Left ventricle myocardium inferior (tissue), 1 donor: ENCODE measurements at places on chromosomes 4 and X. TPM values are rescaled to one million over a fixed set of nuclear protein-coding genes. Genes with fewer than 3 reads are reported as not detected.
A peak's percentile ranks its signal among the peaks of the same experiment; 100 is the strongest.

DNA sequence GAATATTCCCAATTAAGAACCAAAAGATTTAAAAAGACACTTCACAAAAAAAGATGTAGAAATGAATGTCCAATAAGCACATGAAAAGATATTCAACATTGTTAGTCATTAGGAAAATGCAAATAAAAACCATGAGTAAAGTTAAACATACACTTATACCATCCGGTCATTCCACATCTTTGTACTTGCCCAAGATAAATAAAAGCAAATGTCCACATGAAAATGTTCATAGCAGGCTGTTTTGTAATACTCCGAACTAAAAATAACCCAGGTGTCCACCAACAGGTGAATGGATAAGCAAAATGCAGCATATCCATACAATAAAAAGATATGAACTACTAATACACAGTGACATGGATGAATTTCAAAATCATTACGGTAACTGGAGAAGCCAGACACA lies 28.6 kb upstream of the ZCCHC4 start:
- H3K4me3 ChIP-seq: no peak overlapping the region
- H3K27ac ChIP-seq: no peak overlapping the region
- no peaks in the 10 kb centered on the region for H3K27me3 ChIP-seq
- peaks cover 9% of the 10 kb centered on the region for H3K36me3 ChIP-seq

DNA sequence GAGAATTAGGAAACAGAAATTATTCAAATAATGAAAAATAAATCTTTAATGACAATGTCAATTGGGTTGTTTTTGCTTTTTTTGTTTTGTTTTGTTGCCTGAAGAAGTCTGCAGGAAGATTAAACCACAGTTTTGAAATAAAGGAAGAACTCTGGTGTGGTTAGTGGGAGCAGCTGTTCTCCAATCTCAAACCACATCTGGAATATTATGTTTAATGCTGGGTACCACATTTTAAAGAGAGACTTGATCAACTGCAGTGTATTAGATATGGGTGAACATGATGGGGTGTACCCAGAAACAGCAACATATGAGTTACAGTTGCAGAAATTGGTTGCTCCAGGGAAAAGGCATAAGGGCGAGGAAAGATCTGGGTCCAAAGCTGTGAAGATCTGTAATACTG lies 171.2 kb upstream of the RPL34 start:
- DNase-seq: no peak
- no peaks in the 10 kb centered on the region for H3K4me1 ChIP-seq
- H3K27ac ChIP-seq: no peak overlapping the region
- peaks cover 12% of the 10 kb centered on the region for H3K27me3 ChIP-seq

- DNase-seq: no peak
- no peaks in the 10 kb centered on the region for H3K27me3 ChIP-seq
- no peak overlapping the region for H3K27ac ChIP-seq
- H3K4me1 ChIP-seq: no peaks in the 10 kb centered on the region
These were observed 1594.7 kb downstream of the TECRL start for GRCh38 chr4:62814510-62815047.

DNA sequence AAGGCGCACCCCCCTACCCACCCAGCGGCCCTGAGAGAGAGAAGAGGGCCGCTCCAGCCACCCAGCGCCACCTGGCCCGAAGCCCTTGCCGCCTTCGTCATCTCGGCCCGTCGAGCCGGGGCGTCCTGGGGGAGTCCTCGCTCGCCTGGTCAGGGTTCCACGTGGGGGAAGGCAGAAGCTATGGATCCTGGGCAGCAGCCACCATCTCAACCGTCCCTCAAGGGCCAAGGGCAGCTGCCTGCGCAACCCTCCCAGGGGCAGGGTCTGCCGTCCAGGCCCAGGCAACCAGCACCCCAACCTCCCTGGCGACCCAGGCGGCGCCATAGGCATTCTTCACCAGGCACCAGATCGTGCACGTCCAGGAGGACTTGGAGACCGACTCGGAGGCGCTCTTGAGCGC lies 51.5 kb upstream of the IL13RA2 start:
- H3K27ac ChIP-seq: peak overlapping the region; percentile 67
- no peak overlapping the region for H3K4me3 ChIP-seq
- DNase-seq: peak; percentile 8
- H3K36me3 ChIP-seq: no peaks in the 10 kb centered on the region

DNA sequence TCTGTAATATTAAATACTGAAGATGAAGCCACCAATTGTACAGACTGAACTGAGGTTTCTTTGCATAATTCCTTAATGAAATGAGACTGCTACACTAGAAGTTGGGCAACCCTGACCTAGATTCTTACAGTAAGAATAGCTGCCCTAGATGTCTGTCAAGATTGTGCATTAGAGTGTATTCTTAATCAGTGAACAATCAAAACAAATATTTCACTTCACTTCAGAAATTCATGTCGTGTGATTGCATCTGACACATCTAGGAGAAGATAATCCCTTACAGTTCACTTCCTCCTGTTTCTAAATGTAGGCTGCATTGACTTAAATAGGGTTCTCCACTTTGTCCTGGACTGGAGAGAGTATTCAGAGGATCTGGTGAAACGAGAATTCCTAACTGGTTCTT lies 283.1 kb downstream of the HNRNPD start:
- DNase-seq: no peak
- H3K27me3 ChIP-seq: no peaks in the 10 kb centered on the region
- H3K27ac ChIP-seq: no peak overlapping the region
- H3K4me3 ChIP-seq: no peak overlapping the region
- H3K4me1 ChIP-seq: no peaks in the 10 kb centered on the region
- no peaks in the 10 kb centered on the region for H3K36me3 ChIP-seq

- no peak overlapping the region for H3K27ac ChIP-seq
- H3K36me3 ChIP-seq: no peaks in the 10 kb centered on the region
- no peaks in the 10 kb centered on the region for H3K27me3 ChIP-seq
- H3K4me3 ChIP-seq: no peak overlapping the region
- H3K4me1 ChIP-seq: no peaks in the 10 kb centered on the region
- DNase-seq: no peak
These were observed 323.0 kb downstream of the HS3ST1 start for GRCh38 chr4:11105715-11106114.

DNA sequence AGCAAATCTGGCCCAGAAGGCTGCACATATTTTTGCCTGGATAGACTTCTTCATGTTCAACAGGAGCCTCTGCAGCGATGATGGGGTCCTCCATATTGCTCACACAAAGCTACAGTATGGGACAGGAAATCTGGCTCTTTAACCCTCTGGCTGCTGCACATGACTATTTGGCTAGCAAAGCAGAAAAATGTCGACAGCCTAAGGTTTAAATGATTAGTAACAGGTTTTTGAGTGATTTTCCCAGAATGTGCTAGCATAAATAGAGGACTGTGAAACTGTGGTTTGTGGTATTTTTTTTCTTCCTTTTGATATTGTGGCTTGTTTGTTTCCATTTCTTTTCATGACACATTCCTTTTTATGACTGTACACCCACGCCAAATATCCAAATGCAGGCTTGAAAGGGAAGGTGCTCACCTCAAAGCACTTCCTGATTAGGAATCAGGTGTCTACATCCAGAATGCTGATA lies 120.2 kb upstream of the GK2 start:
- no peaks in the 10 kb centered on the region for H3K27me3 ChIP-seq
- H3K4me3 ChIP-seq: no peak overlapping the region
- no peak overlapping the region for H3K27ac ChIP-seq
- no peaks in the 10 kb centered on the region for H3K36me3 ChIP-seq
- no peaks in the 10 kb centered on the region for H3K4me1 ChIP-seq

DNA sequence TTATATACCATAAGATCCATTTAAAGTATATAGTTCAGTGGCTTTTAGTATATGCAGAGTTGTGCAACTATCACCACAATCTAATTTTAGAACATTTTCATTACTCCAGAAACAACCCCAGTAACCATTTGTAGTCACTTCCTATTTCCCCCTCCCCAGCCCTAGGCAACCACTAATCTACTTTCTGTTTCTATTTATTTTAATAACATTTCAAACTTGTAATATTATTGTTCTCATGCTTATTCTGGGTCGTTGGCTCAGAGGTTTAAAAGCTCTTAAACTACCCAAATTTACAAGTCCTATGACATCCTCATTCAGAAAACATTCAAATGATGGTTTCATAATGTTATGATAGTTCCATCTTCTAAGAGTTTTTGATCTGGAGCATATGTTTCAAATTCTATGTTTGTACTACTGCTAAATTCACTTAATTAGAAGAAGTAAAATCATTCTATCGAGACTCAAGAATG lies 18.4 kb downstream of the XIAP start:
- H3K27me3 ChIP-seq: no peaks in the 10 kb centered on the region
- DNase-seq: no peak
- peak overlapping the region; percentile 48 for H3K27ac ChIP-seq
- no peak overlapping the region for H3K4me3 ChIP-seq
- H3K36me3 ChIP-seq: no peaks in the 10 kb centered on the region
- peaks cover 39% of the 10 kb centered on the region for H3K4me1 ChIP-seq

GRCh38 chrX:37646254-37646653 lies 39.3 kb upstream of the XK start:
- no peaks in the 10 kb centered on the region for H3K4me1 ChIP-seq
- no peaks in the 10 kb centered on the region for H3K27me3 ChIP-seq
- DNase-seq: no peak
- H3K36me3 ChIP-seq: no peaks in the 10 kb centered on the region

DNA sequence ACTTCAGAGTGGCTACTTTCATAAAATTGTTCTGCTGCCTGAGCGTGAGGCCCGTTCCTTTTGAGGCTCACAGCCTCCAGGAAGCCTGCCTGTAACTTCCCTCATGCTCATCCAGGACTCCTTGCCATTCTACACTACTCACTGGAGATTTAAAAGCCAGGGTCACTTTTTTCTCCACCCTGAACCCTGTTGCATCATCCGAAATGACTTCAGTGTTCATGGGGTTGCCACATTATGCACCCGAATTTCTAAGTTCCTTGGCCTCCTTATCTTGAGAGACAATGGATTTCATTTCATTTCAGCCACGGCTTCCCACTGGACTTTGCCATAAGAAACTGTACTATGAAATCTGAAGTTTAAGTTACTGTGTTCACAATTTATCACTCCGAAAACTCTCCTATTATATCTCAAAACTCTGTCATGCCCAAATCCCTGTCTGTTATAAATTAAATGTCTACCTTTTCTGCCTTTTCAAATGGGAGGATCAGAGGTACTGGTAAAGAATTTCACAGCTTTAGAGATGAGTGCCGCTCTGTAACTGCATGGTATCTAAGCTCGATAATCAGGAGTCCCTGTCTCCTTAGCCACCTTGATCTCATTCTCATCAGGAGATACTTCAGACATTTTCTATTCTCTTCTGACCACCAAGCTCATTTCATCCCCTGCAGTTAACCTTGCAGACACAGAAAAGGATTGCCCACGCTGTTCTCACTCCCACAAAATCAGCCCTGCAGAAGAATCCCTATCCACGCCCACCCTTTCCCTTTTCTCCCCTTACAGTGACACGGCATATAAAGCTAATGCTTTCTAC lies 59.9 kb downstream of the TRIML1 start:
- H3K4me1 ChIP-seq: no peaks in the 10 kb centered on the region
- no peak overlapping the region for H3K4me3 ChIP-seq

DNA sequence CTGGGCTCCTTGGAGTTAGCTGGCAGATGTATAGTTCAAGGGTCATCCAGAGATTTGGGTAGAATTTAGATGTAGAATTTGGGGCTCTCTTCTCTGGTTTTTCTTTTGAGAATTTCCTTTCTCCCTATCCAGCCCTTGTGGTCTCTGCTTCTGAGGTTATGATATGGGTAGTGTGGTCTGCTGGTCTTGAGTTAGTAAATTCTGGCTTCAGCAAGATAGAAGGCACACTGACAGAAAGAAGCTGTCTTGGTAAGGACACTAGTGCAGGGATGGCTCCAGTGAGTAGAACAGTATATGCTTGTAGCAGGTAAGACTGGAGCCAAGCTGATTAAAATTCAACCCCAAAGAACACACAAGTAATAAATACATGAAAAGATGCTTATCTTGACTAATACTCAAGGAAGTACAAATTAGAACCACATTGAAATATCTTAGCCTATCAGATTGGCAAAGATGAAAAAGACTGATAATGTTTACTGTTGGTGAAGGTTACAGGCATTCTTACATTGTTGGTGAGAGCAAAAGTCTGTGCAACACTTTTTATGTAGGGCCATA lies 2.1 kb upstream of the IL9R start:
- H3K27ac ChIP-seq: no peak overlapping the region
- H3K36me3 ChIP-seq: no peaks in the 10 kb centered on the region
- no peaks in the 10 kb centered on the region for H3K4me1 ChIP-seq
- peaks cover 14% of the 10 kb centered on the region for H3K27me3 ChIP-seq

DNA sequence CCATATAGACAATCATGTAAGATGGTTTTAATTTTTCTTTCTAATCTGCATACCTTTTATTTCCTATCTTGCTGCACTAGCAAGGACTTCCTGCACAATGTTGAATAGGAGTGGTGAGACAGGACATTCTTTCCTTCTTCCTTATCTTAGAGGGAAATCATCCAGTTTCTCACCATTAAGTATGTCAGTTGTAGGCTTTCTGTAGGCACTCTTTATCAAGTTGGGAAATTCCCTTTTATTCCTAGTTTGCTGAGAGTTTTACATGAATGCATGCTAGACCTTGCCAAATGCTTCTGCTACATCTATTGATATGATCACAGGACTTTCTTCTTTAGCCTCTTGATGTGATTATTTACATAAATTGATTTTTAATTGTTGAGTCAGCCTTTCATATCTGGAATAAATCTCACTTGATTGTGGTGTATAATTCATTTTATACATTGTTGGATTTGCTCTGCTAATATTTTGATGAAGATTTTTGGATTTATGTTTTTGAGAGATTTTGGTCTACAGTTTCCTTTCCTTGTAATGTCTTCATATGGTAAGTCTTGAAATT lies 23.8 kb downstream of the RNF175 start:
- H3K27me3 ChIP-seq: no peaks in the 10 kb centered on the region
- no peaks in the 10 kb centered on the region for H3K36me3 ChIP-seq
- no peak for DNase-seq
- H3K4me1 ChIP-seq: no peaks in the 10 kb centered on the region
- no peak overlapping the region for H3K27ac ChIP-seq

DNA sequence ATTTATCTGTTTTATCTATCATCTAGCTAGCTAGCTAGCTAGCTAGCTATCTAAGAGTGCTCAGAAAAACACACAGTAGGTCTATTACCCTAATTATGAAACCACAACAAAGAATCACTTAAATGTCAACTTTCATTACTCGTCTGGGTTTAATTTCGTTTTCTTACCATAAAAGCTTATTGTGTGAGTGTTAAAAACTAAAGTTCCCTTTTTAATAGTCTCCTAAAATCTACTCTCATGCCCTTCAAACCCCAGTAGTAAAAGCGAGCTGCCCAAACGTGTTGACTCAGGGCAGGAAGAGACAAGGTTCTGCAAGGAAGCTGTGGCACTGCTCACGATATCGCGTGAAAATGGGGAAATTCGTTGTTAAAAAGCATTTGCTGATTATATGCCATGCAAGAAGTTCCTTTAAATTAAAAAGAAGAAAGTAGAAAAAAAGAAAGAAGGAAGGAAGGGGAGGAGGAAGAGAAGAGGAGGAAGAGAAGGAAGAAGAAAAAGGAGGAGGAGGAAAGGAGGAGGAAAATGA lies 595 bp downstream of the MBNL3 start:
- no peak for DNase-seq
- H3K4me1 ChIP-seq: no peaks in the 10 kb centered on the region
- H3K27ac ChIP-seq: peak overlapping the region; percentile 83
- H3K27me3 ChIP-seq: no peaks in the 10 kb centered on the region
- H3K4me3 ChIP-seq: peak overlapping the region; percentile 73
- H3K36me3 ChIP-seq: no peaks in the 10 kb centered on the region

Gene JADE1
- total RNA-seq: 22.1 TPM

Gene INPP4B
- total RNA-seq: 61.1 TPM

Gene PRRG3
- 2.7 TPM for total RNA-seq

Gene RBMXL3
- not detected for total RNA-seq

Gene ENAM
- 6.2 TPM for total RNA-seq
